ENCODE measurements at places on chromosomes 4 and X.

GRCh38 chrX:4805502-4805901 lies 1092.1 kb upstream of the PRKX start:
- peak; percentile 51 for DNase-seq

GRCh38 chr4:118968005-118968404 lies 79.4 kb downstream of the SYNPO2 start:
- DNase-seq, result no peak

DNA sequence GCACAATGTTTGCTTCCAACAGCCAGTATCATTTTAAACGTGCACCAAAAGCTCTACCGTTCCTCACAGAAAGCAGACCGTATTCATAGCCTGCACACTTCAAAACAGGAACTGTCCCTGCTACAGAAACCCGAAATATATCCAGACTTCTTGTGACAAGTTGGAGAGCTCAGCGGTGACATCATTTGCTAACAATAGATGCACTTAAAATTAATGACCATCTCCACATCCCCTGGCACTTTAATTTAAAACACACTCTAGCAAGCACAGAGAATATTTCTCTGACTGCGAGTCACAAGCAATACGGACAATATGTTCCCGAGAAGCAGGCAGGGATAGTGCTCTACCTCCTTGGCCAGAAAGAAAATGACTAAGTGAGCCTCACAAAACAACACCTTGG lies 2.5 kb downstream of the NYX start:
- peak; percentile 1 for DNase-seq

DNA sequence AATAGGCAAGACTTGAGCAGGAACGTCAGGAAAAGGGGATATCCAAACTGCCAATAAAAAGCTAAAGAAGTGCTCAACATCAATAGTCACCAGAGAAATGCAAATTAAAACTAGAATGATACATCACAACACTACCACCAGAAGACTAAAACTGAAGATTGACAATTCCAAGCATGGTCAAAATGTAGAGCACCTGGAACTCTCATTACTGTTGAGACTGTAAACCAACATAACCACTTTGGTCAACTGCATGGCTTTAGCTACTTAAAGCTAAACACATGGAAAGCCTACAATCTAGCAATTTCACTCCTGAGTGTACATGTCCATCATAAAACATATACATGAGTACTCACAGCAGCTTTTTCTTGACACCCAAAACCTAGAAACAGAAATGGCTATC lies 107.4 kb downstream of the ADGRA3 start:
- no peak for DNase-seq

GRCh38 chrX:53263597-53264094 lies 17.7 kb downstream of the IQSEC2 start:
- DNase-seq, result peak; percentile 2

- DNase-seq, result no peak
These were observed 2.4 kb upstream of the DLG3 start for GRCh38 chrX:70442224-70442623.

DNA sequence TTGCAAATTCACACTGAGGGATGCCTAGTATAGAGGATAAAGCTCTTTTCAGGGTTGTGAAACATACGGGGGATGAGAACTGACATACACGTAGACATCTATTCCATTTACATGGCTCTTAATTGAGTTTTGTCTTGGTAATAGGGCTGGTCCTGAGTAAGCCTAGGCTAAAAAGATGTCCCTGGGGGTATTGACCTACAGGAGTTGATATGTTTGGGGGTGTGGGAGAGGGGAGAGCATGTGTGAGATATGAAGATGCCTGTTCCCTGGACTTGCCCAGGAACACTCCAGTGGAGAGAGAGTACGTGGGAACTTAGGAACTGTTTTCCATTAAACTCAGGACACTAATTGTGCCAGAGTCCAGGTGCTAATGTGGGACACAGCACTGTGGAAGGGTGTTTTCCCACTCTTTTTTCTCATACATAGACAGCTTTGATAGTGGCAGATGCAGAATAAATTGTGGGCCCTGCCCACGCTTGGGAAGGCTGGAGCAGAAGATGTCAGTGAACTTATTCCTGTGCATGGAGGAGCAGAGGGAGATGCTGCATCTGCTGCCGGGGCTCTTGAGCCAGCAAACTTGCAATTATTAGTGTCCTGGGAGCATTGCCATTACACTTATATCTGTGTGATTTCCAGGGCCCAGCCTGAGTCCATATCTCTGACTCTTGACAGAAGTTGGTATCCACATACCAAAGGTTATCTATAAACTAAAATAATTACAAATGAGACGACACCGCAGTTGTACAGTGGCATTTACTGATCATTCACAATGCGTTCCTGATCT lies 20.7 kb downstream of the SYNPO2 start:
- no peak for DNase-seq

GRCh38 chr4:38872620-38873019 lies 5.0 kb downstream of the FAM114A1 start:
- no peak for DNase-seq

DNA sequence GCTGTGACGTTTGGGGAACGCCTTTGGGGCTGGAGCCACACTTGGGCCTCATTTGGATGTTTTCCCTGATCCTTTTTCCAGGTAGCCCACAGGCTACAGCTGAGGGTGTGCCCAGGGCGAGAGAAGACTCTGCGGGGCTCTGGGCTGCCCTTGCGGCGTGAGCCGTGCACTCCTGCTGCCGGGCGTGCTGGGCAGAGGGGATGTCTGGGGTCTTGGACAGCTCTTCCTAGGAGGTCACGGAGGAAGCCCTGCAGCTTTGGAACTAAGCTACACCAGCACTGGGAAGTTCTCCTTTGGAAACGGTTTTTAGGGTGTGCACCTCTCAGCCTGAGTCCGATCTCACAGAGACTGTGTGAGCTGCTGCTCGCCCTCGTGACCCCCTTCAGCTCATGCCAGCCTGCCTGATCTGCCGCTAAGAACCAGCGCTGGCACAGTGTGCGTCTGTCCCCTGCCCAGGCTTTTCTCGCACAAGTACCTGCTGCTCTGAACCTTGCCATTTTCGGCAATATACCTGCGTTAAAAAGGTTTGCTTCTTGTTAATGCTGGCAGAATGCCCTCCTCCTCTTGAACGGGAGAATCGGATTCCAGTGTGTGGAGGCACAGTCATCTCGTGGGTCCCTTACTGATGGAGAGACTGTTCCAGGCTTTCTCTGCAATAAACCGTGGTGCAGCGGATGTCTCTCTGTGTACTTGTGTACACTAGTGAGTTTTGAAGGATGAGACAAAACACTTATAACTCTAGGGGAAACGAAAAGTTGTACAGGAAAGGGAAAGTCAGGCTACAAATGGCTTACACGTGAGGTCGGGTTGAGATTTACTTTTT lies 14.3 kb downstream of the MSANTD1 start:
- no peak for DNase-seq

DNA sequence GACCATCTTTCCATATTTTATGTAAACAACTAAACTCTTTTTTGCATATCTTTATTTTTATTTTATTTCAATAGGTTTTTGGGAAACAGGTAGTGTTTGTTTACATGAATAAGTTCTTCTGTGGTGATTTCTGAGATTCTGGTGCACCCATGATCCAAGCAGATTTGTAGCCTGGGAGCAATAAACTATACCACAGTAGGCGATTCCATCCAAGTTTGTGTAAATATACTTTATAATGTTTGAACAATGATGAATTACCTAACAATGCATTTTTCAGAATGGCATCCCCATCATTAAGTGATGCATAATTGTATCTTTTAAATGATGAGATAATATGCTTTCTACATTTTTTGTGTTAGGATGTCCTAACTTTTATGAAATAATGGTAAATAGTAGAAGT lies 39.2 kb upstream of the CYSLTR1 start:
- DNase-seq, result no peak

DNA sequence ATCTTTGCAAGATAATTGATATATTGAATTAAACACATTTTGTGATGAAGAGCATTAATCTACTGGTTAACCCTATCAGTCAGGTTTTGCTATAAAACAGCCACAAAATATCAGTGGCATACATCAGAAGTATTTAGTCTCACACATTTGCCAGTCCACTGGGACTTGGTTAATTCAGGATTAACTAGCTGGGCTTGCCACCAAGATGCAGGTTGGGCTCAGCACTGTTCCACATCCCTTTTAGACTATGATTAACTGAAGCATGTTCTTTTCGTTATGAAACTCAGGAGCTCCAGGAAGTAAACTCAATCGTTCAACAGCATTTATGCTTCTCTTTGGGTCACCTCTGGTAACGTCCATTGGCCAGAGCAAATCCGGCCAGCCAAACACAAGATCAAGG lies 538.1 kb upstream of the HS3ST1 start:
- DNase-seq, result no peak

DNA sequence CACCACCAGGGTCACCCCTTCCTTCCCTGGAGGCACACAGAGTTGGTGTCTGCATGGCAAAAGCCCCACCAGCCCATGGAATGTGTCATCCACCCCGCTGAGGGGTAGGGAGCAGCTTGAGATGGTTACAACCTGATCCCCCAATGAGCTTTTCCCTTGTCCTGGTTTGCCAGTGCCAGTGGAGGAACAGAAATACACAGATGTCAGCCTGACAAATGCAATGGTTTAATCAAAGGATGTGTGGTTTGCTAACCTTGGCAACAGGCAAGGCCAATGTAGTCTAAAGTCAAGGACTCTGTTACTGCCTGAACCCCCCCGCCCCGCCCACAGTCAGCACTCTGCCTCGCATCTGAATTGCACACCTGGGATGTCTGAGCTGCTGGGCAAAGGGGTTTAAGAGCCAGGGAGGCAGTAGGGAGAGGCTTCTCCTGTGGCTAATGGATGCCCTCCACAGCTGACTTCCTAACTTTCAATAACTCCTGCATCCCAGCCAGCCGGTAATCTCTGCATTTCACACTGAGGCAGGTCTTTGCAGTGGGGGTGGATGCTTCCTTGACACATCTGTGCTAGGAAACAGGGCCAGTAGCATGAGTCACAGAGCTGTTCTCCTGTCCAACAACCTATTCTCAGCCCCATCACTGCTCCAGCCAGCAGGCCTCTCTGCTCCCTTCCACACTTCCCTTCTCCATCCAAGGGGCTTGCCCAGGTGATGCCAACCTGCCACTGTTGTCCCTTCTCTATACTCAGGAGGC lies 137.5 kb downstream of the AMMECR1 start:
- peak; percentile 16 for DNase-seq

- no peak for DNase-seq
These were observed 6.2 kb upstream of the NOX1 start for GRCh38 chrX:100880368-100880767.

DNA sequence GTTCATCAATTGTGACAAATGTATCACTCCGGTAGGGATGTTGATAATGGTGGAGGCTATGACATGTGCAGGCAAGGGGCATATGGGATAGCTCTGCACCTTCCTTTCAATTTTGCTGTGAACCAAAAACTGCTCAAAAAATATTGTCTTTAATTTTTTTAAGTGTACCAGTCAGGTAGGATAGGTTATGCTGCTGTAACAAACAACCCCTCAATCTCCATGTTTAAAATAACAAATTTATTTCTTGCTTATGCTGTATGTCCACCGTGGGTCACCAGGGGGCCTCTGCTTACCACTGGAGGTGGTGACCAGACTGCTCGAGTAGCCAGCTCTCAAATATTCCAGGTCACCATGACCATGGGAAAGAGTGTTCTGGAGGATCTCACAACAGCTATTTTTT lies 23.4 kb upstream of the MSX1 start:
- DNase-seq, result no peak

- no peak for DNase-seq
These were observed 79.6 kb upstream of the PLAC1 start for GRCh38 chrX:134737721-134738369.

GRCh38 chr4:73741750-73742489 lies 1.6 kb downstream of the CXCL8 start:
- no peak for DNase-seq

DNA sequence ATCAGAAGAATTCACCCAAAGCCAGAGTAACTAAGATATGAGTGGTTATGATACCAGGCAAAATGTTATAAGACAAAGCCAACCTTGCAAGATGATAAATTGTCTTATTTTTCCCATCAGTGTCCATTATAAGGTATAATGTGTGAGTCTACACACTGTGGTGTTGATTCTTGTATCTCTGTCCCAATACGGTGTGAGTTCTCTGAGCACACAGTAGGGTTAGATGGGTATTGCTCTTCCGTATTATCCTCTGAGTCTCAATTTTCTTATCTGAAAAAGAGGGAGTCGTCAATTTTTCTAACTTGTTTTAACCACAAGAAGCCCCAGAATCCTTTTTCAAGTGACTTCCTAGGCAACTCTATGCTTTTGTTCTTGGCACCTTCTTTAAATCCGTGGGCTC lies 69.9 kb downstream of the HMGB2 start:
- DNase-seq, result no peak

DNA sequence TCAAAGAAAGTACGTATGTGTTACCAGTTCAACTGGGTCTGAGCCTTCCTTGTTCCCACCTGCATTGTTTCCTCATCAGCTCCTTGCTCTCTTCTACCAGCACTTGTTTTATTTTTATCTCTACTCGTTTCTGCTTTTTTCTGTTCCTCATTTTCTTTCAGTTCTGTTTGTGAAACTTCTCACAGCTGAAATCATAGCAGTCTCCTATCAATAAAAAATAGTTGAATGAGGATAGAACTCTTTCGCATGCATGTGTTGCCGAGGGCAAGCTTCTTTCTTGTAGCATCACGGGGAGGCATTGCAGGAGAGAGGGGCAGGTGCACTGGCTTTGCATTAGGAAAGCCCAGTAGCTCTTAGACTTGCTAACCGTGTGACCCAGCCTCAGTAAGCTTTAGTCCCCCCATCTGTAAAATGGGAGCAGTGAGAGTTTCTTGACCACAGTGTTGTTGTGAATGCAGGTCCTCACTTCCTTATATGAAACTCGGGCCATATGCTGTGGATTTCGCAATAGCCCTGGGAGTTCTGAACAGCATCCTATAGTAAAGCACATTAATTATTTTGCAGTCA lies 24.7 kb downstream of the OFD1 start:
- DNase-seq, result no peak

DNA sequence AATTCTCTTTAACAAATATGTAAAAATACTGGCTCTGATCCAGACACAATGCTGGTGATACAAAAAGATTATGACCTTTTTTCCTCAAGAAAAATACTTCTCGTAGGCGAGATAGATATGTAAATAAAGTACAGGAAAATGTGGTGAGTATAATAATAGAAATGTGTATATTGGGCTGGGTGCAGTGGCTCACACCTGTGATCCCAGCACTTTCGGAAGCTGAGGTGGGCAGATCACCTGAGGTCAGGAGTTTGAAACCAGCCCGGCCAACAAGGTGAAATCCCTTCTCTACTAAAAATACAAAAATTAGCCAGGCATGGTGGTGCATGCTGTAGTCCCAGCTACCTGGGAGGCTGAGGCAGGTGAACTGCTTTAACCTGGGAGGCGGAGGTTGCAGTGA lies 55.0 kb downstream of the MRPL1 start:
- no peak for DNase-seq

DNA sequence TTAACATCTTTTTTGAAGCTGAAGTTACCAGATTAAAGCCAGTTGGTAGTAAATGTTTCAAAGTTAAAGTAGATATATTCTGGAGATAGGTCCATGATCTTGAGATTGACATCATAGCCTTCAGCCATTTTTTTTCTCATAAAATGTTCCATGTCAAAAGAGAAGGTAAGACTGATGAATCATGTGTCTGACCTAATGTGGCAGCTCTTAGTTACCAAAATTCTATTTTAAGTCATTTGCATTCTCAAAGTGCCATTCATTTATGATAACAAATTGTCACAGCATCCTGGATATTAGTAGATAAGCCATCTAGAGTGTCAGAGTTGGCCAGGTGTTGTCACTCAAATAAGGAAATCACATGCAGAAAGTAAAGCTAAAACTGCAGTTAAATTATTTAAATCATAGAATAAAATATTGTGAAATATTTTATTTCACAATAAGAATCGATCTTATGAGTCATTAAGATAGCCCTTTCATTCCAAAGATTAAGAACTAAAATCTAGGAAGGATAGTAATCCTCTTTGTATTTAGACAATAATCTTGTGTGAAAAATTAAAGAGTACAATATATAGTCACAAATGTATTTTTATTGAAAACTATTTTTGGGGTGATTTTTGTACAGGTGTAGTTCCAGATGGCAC lies 65.7 kb upstream of the ADAD1 start:
- no peak for DNase-seq

Measured in erythroblast (primary cell).